ENCODE measurements at places on chromosomes 3 and 15.

GRCh38 chr15:87902772-87903426 lies 353.6 kb downstream of the NTRK3 start:
- DNase-seq, result no peak

DNA sequence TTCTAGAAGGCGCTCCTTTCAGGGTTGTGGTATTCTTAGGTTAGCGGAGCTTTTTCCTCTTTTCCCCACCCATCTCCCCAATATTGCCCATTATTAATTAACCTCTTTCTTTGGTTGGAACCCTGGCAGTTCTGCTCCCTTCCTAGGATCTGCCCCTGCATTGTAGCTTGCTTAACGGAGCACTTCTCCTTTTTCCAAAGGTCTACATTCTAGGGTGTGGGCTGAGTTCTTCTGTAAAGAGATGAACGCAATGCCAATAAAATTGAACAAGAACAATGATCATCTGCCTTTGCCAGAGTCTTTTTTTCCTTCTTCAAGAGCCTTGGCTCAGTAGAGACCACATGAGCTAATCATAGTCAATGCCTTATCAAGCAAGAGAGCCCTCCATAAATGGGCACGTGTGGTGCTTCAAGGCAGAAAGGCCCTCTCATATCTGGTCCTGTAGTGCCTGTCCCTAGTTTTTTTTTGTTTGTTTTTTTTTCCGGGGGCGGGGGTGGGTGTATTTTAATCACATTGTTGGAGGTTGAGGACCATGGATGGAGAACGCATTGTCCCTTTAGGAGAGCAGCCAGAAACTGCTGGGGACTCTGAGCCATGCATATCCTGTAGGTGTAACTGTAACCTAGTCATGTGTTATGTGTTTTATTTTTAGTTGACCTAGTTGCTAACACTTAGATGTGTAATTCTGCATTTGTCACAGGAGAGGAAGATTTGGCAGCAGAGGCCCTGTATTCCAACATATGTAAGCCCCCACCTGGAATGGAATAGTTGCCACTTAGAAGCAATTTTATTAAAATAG lies 64.7 kb upstream of the ACAD9 start:
- no peak for DNase-seq

- no peak for DNase-seq
Measured at GRCh38 chr15:64775551-64776401, at the start of gene RBPMS2. Gene RBPMS2, minus strand, starts transcription at chr15:64775589. Its CDS starts 270 bp downstream, at chr15:64775319.

GRCh38 chr15:62593681-62594399 lies 428.8 kb upstream of the C2CD4B start:
- DNase-seq, result no peak

GRCh38 chr3:39962581-39962980 lies 153.2 kb downstream of the MYRIP start:
- no peak for DNase-seq

All from naive B cell (primary cell).